ENCODE measurements at places on chromosomes 1 and 21.

DNA sequence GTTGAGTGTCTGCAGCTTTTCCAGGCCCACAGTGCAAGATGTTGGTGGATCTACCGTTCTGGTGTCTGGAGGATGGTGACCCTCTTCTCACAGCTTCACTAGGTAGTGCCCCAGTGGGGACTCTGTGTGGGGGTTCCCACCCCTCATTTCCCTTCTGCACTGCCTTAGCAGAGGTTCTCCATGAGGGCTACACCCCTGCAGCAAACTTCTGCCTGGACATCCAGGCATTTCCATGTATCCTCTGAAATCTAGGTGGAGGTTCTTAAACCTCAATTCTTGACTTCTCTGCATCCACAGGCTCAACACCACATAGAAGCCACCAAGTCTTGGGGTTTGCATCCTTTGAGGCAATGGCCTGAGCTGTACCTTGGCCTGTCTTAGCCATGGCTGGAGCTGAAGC is 14.3 kb upstream of the DNM3 start:
- no peak for DNase-seq

DNA sequence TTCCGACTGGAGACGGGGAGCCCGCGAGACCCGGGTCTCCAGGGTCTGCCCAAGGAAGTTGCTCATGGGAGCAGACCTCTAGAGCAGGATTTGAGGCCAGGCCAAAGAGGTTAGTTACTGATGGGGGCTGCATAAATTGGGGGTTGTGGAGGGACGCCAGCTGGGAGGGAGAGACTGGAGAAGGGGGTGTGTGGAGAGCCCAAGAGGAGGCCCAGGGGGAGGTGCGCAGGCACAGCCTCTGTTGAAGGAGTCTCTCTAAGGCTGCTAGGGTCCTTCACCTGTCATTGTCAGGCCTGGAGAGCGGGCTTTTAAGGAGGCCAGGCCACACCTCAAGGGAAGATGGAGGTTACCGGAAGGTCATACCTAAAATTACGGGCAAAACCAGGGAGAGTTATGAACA is 363 bp downstream of the PLA2G5 start:
- no peak for DNase-seq

GRCh38 chr1:38586993-38587646 is 272.5 kb downstream of the RRAGC start:
- no peak for DNase-seq

GRCh38 chr1:47827109-47827508 is 170.1 kb downstream of the TRABD2B start:
- no peak for DNase-seq

DNA sequence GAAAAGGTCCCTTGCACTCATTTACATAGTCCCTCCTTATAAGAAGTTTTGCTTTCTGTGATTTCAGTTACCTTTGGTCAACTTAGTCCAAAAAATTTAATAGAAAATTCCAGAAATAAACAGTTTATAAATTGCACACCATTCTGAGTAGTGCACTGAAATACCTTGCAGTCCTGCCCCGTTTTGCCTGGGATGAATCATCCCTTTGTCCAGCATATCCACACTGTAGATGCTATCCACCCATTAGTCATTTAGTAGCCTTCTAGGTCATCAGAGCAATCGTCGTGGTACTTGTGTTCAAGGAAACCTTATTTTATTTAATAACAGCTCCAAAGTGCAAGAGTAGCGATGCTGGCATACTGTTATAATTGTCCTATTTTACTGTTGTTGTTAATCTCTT is 38.0 kb downstream of the SPRTN start:
- DNase-seq, result no peak

DNA sequence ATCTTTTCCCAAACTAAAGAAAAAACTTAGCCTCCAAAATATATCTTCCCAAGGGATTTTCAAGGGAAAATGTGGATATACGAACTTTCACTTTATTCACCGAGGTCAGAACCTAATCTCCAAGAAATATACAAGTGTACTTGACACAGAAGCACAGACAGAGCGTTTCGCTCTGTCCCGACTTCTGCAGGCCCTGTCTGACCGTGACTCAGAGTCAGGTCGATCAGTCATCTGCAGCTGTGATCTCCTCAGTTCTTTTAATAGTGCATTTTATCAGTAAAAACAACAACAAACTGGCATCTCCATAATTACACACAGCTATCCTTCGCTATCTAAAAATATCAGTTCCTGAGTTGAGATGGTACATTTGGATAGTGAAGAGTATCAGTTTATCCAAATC is 226.6 kb downstream of the TM2D1 start:
- DNase-seq, result no peak

GRCh38 chr1:65255035-65255655 is 54.2 kb upstream of the DNAJC6 start:
- no peak for DNase-seq

DNA sequence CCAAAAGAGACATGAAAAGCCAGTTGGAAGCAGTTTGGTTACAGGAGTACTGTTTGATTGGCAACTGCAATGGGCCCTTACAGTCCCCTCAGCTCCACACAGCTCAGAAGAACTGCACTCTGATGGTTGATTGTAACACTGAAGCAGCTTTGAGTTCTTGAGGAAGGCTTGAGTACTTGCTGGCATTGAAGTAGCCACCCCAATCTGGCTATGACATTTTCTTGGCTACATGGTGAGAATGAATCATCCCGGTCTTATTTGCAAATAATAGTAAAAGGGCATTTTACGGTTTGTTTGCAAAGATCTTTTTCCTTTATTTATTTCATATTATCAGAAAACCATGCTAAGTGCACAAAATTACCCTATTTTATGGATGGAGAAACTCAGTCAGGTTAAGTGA is 159.7 kb upstream of the BEND5 start:
- DNase-seq, result no peak

DNA sequence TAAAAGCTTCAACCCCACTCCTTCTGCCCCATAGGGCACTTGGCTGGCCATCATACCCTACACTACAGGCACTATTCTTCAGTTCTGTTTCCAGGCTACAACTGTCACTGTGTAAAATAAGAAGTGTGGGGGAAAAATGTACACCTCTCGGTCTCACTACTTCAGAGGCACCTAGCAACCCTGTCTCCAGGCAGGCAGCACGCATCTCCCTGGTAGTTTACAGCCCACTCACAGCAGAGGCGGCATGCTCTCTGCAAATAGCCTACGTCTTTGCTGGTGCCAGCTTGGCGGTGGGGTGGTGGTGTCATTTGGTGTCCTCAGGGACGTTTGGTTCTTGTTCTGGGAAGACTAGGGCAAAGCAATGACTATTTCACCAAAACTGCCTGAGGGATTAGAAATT is 48.2 kb upstream of the BTG3 start:
- peak; percentile 70 for DNase-seq

Data from NCI-H1092 (cell line).